ENCODE measurements at places on chromosomes 16 and 17.
A peak's percentile ranks its signal among the peaks of the same experiment; 100 is the strongest.

GRCh38 chr17:42122371-42123303 lies at the start of gene HSPB9:
HSPB9 (plus strand) TSS chr17:42122804; CDS start chr17:42122851, 47 bp downstream.
- no peak for DNase-seq

GRCh38 chr16:49821614-49822282 lies 34.2 kb downstream of the ZNF423 start:
- no peak for DNase-seq

GRCh38 chr17:21214777-21215541 lies 998 bp upstream of the TMEM11 start:
- DNase-seq, result no peak

GRCh38 chr17:1179818-1180742 lies at the start of gene ABR:
ABR (minus strand) TSS chr17:1179981; CDS start chr17:1179727, 254 bp downstream.
- DNase-seq, result peak; percentile 71

- DNase-seq, result no peak
Measured at GRCh38 chr17:72191921-72192799, 71.3 kb downstream of the SOX9 start.

GRCh38 chr17:49965524-49965909 lies 3.5 kb upstream of the DLX4 start:
- no peak for DNase-seq

- DNase-seq, result no peak
Measured at GRCh38 chr17:6576038-6576785, 19.9 kb upstream of the PITPNM3 start.

GRCh38 chr17:80877729-80878303 lies 113.8 kb upstream of the CHMP6 start:
- no peak for DNase-seq

- DNase-seq, result no peak
Measured at GRCh38 chr16:18984435-18985005, 786 bp downstream of the TMC7 start.

GRCh38 chr17:37158290-37158689 lies 209.5 kb downstream of the AATF start:
- DNase-seq, result no peak

DNA sequence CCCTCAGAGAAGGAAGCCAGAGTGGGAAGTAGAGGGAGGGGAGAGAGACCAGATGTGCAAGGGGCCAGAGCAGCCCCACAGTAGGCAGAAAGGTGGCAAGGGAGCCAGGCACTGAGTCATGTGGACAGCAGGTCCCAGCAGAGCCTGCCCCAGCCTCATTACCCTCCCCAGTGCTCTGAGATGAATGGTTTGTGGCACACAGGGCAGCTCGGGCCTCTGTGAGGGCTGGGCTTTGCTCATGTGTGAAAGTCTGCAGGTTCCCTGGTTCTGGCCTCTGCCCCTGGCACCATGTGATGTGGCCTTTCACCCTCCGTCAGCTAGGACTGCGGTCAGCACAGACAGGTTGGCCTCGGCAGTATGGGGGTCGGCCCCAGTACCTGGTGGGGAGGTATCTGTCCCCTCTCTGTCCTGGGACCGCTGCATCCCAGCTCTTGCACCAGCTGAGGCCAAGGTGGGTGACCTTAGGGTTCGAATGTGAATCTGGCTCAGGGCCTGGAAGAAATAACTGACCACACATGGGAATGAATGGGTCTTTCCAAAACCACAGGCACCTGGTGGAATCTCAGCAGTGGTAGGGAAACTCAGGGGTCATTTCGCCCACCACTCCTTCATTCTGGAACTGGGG lies 8.9 kb downstream of the LRRC75A start:
- DNase-seq, result no peak

DNA sequence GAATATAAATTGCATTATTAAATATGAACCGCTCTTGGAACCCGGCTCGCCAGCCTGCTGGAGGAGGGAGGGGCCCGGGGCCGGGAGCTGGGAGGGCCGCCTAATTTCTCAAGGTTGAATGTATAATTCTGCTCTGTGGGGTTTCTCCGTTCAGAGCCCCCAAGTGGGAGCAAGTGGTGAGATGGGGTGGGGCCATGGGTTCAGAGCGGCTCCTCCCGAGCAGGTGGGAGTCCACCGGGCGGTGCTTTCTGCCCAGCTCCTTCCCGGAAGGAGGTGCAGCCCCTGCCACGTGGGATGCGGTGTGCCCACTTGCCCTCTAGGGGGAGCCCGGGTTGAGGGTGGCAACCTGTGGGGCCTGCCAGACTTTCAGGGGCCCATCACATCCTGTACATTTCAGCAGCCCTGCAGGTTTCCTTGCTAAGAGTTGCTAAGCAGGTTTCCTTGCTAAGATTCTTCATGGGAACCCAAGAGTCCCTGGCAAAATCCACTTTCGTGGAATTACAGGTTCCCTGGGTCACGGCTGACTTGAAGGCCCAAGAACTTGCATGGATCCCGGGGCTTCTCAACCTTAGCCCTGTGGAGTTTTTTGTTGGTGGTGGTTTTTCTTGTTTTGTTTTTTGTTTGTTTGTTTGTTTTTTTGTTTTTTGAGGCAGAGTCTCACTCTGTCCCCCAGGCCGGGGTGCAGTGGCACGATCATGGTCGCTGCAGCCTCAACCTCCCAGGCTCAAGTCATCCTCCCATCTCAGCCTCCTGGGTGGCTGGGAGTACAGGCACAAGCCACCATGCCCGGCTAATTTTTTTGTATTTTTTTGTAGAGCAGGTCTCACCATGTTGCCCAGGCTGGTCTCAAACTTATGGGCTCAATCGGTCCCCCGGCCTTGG lies 196.7 kb upstream of the GSE1 start:
- DNase-seq, result peak; percentile 77

Data from activated T-cell treated with anti-CD3 and anti-CD28 coated beads, Interleukin-2, amount 50 U/mL, for 1 hour (primary cell).